ENCODE measurements at places on chromosomes 11 and 22.

DNA sequence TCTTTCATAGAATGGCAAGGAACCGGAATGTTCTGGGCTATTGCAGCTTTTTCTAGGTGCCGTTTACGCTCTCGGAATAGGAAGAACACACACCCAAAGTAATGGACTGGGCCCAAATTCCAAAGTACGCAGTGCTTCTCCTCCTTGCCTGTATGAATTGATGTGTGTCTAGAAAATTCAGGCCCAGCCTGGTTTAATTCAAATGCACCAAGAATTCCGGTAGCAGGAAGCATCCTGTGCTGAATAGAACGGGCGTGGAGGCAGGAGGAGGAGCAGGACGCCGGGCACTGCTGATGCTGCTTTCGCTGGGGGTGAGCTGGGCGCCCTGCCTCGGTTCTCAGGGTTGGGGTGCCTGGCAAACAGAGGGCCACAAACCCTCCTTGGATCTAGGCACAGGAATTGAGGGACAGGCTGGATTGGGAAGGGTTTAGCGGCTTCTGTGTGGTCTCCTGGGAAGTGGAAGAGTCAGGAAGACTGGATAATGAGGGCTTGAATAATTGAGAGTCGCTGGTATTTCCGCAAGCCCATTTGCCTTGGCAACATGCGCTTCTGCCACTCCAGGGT lies 2.0 kb downstream of the PARVB start:
- no peak for DNase-seq

- no peak for DNase-seq
These were observed 138.9 kb upstream of the MTNR1B start for GRCh38 chr11:92830377-92831155.

- no peak for DNase-seq
These were observed 10.3 kb downstream of the MAPK8IP1 start for GRCh38 chr11:45895553-45896259.

- no peak for DNase-seq
These were observed 38.4 kb upstream of the ETS1 start for GRCh38 chr11:128625746-128626145.

DNA sequence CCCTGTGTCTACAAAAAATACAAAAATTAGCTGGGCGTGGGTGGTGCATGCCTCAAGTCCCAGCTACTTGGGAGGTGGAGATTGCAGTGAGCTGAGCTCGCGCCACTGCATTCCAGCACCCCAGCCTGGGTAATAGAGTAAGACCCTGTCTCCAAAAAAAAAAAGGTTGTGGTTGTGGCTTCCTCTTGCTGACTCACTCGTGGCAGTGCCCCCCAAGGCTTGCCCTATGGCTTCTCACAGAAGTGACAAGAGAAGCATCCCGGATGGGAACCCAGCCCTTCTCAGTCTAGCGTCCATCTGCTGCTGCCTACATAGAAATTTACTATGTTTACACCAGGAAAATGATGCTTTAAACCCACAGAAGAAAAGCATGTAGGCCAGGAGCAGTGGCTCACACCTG lies 68.5 kb upstream of the PITPNB start:
- no peak for DNase-seq

- DNase-seq = no peak
These were observed 39.5 kb downstream of the ARFGAP3 start for GRCh38 chr22:42817556-42817955.

- no peak for DNase-seq
These were observed 941.3 kb downstream of the OPCML start for GRCh38 chr11:132590986-132591385.

DNA sequence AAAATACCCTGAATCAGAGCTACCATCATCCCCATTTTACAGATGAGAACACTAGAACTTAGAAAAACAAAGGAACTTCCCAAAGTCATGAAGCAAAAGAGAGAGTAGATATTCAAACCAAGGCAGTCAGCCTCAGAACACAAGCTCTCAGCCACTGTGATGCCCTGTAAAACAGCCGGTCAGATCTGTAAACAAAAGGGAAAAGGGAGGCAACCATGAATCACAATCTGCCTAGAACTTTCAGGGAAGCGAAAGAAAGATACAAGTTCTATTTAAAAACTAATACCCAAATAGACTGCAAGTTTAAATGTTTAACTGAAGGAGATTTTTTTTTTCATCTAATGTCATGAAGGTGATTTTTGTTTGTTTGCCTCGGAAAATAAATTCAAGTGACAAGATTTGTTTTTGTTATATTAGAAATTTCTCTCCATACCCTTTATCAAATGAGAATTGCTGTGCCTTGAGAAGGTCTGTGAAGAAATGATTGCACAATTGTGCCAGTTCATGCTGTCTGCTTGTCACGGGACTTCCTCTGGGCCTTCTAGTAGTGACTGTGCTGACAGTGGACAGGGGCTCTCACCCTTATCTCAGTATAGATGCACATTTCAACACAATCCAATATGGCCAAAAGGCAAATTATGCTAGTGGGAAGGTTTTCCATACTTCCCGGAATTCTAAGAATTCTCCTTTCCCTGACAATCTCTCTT lies 11.7 kb downstream of the SAA1 start:
- no peak for DNase-seq

GRCh38 chr22:21626073-21626734 lies 3.6 kb downstream of the YDJC start:
- DNase-seq = no peak

- DNase-seq = no peak
These were observed 1068.5 kb downstream of the BRD1 start for GRCh38 chr22:48758881-48759875.
